NCI-H2227 treated with DMSO at 0.1 percent for 48 hours (cell line): ENCODE measurements at places on chromosomes 13 and 19.

DNA sequence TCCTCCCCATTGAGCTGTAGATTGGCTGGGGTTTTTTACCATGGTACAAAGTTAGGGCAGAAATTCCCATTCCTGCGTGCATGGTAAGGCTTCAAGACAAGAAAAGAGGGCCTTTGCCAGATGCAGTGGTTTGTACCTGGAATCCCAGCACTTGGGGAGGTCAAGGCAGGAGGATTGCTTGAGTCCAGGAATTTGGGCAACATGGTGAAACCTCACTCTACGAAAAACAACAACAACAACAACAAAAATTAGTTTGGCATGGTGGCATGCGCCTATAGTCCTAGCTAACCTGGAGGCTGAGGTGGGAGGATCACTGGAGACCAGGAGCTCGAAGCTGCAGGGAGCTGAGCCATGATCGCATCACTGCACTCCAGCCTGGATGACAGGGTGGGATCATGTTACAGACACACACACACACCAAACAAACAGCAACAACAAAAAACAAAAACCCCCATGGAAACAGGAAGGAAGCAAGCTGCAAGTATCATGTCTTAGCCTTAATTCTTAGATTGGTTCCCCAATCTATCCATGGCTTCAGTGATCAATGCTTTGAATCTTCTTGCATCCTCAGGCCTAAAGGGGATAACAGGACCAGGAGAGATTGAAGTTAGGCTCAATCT is 5.5 kb upstream of the WTIP start:
- DNase-seq: no peak

DNA sequence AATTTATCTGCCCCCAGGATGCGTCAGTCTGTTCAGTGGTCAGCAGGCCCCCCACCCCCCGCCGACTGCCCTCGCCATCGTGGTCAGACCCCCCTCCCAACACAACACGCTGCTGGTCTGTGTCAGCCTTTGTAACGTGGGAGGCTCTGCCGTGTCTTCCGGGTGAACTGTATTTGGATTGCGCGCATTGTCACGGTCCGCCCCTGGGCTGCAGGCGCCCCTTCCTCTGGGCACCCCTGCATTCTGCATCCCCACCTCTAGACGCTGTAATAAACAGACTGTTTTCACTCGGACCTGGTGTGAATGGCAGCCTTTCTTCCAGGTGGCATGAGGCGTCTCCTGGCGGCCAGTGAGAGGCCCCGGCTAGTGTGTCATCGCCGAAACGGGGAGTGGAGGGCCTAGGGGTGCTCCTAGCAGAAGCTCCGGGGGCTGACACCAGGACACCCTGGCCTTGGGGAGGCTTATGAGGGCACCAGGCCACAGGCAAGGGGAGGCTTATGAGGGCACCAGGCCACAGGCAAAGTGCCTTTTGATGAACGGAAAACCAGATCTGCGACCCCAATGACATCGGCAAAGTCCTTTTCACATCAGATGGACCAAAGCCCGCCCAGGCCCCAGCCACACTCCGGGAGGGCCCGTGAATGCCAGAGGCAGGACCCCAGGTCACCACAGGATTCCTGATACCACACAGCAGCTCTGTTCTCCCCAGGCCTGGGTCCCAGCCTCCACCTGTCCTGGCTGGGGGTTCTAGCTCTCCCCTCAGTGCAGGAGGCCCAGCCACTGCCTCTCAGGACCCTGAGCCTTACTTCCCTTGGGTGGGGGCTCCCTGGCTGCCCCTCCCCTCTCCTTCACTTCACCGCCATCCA is 3.6 kb downstream of the PLEKHJ1 start:
- DNase-seq: no peak

- no peak for DNase-seq
Measured at GRCh38 chr13:41244556-41244955, 18.8 kb downstream of the MTRF1 start.

- no peak for DNase-seq
Measured at GRCh38 chr19:44603201-44603945, 10.0 kb upstream of the IGSF23 start.

- DNase-seq: no peak
Measured at GRCh38 chr13:36244073-36244472, 29.7 kb upstream of the SOHLH2 start.

DNA sequence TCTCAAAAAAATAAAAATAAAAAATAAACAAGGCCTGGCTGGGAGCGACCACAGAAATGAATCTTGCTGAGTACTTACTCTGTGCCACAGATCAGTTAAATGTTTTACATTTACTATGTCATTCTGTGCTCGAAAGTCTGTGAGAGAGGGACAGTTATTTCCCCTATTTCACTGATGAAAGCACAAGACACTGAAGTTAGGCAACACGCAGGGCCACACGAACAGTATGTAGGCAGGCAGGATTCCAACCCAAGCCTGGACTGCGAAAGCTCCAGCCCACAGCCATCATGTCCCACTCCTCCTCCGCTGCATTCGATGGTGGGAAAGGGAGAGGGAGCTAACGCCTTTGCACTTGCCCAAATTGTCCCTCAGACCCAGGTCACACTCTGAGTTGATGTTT is 34.2 kb downstream of the RUBCNL start:
- DNase-seq: no peak

DNA sequence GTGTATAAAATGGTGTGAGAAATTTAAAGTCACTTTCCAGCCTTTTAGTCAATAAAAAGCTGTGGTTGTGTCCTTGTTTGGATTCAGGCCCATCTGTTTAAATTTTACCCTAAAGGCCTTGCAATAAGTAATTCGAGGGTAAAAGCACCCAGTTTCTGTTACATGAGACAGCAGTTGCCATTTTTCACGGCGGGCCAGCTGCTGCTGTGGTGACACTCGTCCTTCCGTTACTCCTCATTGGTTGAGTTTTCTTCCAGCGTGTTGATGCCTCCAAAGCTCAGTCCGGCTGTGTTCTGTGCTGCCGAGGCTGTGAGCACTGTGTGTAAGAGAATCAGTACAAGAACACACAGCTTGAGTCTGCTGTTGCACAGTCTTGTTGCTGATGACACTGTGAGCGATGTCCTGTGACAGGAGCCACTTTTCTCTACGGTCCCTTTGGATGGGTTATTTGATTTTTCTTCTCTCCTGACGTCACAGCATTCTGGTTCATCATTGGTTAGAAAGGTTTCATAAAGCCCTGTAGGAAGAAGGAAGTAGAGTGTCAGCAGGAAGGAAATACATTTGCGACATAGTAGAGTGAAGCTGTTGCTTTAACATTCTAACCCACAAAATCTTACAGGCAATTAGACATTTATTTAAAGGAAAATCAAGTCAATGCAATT is 602.5 kb upstream of the ARGLU1 start:
- DNase-seq: no peak

- no peak for DNase-seq
Measured at GRCh38 chr13:40653527-40654318, 12.7 kb downstream of the FOXO1 start.

- DNase-seq: no peak
Measured at GRCh38 chr13:85709072-85709471, 90.1 kb downstream of the SLITRK6 start.

DNA sequence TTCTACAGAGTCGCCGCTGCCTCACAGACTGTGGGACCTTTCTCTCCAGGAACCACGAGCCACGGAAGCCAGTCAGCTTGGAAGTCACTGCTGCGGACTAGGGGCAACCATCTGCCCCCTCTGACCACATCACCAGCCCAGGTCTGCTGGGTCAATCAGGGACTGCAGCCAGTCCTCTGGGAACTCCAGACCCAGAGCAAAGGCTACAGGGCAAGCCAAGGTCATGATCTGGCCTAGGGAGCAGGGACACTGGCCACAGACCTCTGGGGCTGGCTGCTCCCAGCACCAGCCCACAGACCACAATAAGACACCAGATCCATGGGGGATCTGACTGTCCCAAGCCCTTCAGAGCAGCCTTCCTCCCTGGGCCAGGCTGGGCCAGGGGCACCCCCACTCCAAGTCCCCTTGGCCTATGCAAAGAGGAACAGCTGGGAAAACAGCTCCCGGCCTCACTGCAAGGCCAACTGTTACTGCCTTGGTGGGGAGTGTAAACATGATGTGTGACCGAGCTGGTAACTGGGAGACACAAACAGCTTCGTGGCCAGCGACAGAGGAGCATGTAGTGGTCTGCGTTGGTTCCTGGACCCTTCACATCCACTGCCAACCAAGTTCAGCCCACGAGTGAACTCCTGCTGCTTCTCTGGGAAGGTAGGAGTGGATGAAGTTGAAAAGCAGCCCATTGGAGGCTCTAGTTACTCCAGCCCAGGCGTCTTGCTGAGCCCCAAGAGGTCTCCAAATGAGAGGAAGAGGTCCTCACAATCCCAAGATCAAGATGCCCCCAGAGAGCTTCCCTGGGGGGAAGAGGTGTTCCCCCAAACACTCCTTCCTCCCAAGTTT is 1.5 kb downstream of the AKT2 start:
- DNase-seq: no peak

- peak; percentile 26 for DNase-seq
Measured at GRCh38 chr13:30997697-30998096, 65.2 kb downstream of the TEX26 start.

GRCh38 chr19:19451429-19452242 is 46.2 kb downstream of the GATAD2A start:
- no peak for DNase-seq

DNA sequence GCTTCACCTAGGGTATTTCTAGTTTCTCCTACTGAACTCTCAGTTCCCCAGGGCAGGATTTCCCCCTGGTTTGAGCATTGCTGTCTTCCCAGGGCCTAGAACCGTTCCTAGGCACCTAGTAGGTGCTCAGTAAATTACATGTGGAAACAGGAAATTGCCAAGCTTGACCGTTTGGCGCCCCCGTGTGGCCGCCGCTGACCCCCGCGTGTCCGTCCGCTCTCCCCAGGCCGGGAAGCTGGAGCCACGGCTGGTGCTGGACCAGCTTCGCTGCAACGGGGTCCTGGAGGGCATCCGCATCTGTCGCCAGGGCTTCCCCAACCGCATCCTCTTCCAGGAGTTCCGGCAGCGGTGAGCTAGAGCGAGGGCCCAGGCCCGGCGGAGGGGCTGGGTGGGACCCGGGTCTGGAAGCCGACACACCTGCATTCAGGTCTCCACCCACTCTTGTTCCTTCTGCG is 55.5 kb downstream of the MYH14 start:
- DNase-seq: no peak

DNA sequence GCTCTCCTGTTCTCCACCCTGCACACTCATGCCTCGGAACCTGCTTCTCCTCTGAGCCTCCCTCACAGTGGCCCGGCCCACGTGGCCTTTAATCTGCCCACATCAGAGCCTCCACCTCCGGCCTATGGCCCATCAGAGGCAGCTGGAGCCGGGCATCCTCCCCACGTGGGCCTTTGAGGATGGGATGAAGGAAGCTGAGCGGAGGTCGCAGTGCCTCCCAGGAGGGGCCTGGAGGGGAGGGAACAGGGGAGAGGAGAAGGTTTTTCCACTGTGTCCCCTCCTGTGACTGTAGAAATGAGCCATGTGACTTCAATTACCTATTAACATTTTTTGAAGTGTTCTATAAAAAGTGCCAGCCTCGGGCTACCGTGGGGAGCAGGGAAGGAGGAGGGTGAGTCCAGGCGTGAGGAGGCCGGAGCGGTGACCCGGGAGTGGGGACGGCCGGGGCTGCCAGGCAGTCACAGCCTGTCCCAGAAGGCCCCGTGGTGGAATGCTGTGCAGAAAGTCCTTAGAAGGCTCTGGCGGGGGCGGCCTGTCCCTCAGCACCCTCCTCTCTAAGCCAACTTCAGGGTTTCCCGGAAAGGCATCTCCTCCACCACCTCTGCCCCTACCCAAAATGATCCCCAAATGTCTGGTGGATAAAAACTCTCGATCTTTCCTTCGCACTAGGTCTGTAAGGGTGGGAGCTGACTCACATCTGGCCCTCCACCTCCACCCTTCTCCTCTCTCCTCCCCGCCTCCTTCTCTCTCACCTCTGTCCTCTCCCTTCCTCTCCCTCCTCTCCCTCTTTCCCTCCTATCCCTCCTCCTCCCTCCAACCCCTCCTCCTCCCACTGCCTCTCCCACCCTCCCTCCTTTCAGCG is 24.8 kb upstream of the SLC1A5 start:
- no peak for DNase-seq

GRCh38 chr13:102703726-102704035 is 8.8 kb upstream of the METTL21C start:
- no peak for DNase-seq

- no peak for DNase-seq
Measured at GRCh38 chr19:43620061-43621001, 902 bp upstream of the ZNF428 start.
